ENCODE measurements at places on chromosomes 1 and 21.

DNA sequence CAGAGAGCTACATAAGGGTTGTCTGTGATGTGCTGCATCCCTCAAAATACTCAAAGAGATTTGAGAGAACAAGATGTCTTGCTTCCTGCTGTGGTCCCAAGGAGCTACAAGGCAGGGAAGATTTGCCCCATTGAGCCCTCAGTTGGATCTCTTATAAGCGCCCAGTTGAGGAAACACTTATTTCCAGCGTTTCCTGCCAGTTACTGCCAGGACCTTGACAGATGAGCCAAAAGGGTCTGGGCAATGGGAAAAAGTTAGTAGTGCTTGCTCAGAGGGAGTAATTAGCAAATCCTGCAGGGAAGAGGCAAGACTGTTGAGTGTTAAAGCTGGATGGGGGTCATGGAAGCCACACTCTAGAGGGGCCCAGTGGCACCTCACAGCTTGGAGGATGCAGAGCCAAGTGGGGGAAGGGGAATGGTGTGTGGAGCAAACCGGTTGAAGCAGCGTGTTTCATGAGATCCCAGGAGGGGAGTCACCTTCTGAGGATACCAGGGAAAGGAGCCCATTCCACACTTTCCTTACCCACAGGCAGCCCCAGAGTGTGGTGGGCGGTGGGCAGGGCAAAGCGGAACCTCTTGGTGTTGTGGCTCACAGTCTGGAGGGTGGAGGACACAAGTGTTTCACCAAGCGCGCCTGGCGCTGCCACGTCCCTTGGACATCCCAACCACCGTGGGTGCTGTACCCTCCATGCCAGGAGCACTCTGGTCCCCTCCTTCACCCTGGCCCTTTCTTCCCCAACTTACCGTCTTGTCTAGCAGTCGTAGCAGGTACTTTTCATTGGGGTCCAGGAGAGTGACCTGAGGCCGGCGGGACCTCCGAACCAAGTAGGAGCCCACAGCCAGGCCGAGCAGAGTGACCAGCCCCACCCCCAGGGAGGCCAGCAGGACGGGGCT is 805 bp downstream of the CYB5R1 start:
- DNase-seq, result no peak

DNA sequence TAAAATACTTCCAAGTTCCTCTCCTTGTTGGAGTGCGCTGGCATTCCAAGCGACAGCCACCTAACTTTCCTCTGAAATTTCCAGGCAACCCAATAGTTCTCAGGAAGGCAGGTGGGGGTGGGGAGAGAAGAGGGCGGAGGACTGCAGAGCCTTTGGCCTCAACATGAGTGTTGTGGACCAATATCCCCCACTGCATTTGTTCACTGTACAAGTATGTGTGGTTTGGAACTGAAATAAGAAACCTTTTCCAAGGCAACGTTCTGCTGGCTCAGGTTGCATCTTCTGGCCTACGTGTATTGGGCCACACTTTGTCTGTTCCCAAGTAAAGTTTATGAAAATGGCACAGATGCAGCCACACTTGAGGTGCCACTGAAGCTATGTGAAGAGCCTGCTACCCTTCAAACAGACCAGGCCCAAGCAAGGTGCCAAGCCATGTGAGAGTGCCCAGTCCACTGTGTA is 153.4 kb downstream of the DHRS3 start:
- DNase-seq, result no peak

DNA sequence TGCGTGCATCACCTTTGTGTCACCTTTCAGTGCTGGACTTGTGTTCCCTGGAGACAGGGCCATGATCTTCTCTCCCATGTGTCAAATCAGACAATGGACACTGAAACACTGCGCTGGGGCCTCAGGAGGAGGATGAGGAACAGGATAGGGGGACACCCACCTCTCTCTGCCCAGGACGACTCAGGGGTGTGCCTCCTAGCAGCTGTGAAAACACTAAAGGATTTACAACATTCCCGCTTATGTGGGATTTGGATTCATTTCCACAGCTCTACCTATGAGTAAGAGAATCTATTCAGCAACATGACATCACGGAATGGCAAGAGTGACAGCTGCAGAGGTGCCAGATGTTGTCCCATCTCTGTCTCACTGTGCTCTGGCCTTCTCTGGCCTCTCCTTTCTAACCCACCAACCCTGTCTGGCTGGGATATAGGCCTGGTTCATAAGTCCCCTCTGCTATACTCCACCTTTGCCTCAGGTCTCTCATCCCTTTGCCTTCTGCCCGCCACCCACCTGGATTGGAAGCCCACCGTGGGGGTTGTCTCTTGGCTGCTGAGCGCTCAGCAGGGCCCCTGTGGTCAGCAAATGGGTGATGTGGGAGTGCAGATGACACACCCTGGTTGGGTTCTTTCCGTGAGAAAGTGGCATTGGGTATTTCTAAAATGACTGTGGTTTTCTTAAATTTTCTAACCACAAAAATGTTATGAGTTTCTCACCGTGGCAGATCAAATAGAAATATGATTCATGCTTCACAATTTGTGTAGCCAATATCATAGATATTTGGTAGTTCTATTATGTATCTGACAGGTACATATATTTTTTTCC is 47.1 kb upstream of the TLR5 start:
- no peak for DNase-seq

DNA sequence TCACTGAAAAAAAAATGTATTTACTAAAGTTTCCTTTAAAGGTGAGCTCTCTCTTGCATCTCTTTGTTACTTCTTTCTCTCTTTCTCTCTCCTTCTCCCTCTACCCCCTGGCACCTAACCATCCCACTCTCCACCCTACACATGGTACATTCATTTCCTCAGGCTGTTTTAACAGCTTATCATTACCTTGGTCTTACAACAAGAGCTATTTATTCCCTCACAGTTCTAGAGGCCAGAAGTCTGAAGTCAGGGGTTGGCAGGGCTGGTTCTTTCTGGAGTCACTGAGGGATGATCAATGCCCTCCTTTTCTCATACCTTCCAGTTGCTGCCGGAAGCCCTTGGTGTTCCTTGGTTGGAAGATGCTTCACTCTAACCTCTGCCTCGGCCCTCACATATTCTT is 91.1 kb upstream of the DSCAM start:
- no peak for DNase-seq

DNA sequence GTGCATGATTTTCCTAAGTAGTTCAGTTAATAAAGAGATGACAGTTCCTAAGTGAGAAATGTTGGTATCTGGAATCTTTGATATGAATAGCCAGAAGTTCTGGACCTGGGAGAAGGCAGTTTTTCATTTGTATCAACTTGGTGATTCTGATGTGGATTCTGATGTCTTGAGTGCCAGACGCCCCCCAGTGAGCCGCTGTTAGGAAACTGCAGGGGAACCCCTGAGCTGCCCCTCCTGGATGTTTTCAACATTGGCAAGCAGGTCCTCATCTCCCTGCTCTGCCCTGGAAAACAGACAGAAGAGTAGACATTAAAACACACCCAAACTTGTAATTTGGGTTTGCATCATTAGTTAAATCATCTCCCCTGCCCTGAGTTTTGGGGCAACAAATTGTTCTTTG is 7.4 kb downstream of the ETS2 start:
- DNase-seq, result no peak

GRCh38 chr1:88698764-88699163 is 14.7 kb downstream of the PKN2 start:
- DNase-seq, result no peak

DNA sequence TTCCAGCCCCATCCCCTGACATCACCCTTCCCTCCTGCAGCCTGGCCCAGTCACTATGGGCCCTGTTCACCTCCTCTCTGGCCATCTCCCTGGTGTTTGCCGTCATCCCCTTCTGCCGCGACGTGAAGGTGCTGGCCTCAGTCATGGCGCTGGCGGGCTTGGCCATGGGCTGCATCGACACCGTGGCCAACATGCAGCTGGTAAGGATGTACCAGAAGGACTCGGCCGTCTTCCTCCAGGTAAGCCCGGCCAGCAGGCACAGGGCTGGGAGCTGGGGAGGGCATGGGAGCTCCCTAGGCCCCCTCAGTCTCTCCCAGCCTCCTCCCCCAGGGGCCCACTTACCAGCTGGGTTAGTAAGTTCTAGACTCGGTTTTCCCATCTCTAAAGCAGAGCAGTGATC is 52.1 kb downstream of the ELK4 start:
- DNase-seq, result no peak

- no peak for DNase-seq
These were observed 63.2 kb downstream of the PLEKHA6 start for GRCh38 chr1:204296431-204296988.
